ENCODE measurements at places on chromosomes 3 and 15. TPM values are rescaled to one million over a fixed set of nuclear protein-coding genes. Genes with fewer than 3 reads are reported as not detected.

GRCh38 chr3:32359766-32360492 lies 31.7 kb upstream of the CMTM7 start:
- no peak for DNase-seq

DNA sequence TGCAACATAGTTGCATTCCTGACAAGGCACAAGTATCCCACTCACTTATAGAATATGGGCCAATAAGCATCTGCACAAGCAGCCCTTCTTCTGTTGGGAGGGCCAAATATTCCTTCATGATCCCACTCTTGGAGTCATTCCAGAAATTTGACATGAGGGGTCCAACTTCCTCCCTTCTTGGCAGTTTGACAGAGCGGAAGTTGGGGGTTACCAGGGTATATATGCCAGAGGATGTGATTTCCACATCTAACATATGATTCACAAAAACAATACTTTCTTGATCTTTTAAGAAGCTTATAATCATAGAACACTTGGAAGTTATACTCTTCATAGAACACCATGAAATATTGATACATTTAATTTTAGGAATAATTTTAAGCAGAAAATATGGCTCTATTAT lies 100.9 kb upstream of the CRBN start:
- DNase-seq: no peak

GRCh38 chr3:143514874-143515273 lies 333.4 kb downstream of the SLC9A9 start:
- no peak for DNase-seq

DNA sequence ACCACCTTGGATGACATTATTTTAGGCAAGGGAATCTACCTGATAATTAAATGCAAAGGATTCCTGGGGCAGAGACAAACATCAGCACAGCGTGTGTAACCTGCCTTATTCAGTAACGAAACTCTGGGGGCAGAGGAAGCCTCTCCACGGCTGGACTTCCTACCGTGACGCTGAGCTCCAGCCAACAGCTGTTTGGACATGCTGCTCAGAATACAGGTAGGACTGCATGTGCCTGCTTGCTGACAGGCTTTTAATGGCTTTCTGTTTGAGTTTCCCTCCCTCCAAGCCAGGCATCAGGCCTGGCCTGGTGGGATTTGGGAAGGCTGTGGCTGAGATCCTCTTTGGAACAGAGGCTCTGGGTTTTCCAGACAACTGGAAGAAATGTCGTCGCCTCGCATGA lies 150.6 kb downstream of the ADAMTS17 start:
- no peak for DNase-seq

GRCh38 chr15:57285386-57285785 lies 90.9 kb upstream of the CGNL1 start:
- no peak for DNase-seq

- DNase-seq: no peak
These were observed 1.0 kb downstream of the LRRC28 start for GRCh38 chr15:99252326-99252725.

- no peak for DNase-seq
These were observed 40.4 kb upstream of the IGF2BP2 start for GRCh38 chr3:185865247-185865646.

GRCh38 chr3:6697722-6698121 lies 163.2 kb upstream of the GRM7 start:
- DNase-seq: no peak

DNA sequence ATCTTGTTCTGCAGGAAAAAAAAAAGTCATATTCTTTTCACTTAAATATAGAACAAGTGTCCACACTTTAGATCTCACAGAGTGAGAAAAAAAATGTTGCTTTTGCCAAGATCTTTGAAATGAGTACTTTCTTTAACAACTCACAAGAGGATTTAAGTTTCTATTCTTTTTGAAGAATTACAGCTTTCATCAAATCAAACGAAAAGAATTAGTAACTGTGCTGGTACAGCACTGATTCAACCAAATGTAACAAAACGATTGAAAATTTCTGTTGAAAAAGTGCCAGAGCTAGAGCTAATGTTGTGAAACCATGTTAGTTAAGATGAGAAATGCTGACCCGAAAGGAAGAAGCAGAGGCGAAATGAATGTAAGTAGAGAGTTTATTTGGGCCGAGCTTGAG lies 300.2 kb downstream of the GABRB3 start:
- DNase-seq: no peak

GRCh38 chr3:161745741-161746140 lies 249.1 kb downstream of the OTOL1 start:
- no peak for DNase-seq

- DNase-seq: peak; percentile 60
These were observed 23.7 kb downstream of the CFAP92 start for GRCh38 chr3:128969993-128970739.

GRCh38 chr3:23036728-23037127 lies 166.4 kb upstream of the UBE2E2 start:
- no peak for DNase-seq

GRCh38 chr3:15804553-15805095 lies 6.8 kb upstream of the ANKRD28 start:
- DNase-seq: no peak

DNA sequence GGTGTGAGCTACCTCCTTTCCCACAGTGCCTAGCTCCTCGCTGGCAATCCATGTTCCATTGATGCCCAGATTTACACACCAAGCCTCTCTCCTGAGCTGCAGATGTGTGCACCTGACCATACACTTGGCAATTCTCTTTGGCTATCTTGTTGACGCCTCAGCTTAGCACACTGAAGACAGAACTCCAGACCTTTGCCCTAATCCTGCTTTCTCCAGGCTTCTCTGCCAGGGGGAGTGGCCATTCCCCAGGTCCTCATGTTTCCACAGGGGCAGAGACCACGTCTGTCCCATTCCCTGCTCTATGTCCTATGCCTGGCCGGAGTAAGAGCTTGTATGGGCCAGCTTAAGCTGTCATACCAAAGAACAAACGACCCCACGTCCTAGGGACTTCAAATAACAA lies 30.2 kb upstream of the ALDH1L1 start:
- no peak for DNase-seq

DNA sequence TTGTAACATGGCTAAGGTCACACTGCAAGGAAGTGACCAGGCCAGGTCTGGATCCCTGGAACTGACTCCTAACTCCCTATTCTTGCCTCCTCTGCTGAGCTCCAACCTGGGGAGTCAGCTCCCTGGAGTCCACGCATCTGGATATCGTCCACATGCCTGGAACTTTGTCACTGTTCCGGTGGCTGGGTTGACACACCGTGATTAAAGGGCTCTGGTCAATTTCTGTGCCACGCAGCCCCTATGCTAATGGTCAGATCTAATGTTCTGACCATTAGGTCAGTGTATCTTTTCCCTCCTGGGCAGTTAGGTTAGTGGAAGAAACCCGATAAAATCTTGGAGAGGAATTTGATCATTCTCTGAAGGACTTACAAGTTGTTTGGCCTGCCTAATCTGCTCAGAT lies 1.6 kb upstream of the TPM1 start:
- no peak for DNase-seq

GRCh38 chr3:61985020-61985419 lies 388.3 kb downstream of the FEZF2 start:
- no peak for DNase-seq

- DNase-seq: no peak
These were observed 1.6 kb downstream of the GAP43 start for GRCh38 chr3:115624901-115625300.

DNA sequence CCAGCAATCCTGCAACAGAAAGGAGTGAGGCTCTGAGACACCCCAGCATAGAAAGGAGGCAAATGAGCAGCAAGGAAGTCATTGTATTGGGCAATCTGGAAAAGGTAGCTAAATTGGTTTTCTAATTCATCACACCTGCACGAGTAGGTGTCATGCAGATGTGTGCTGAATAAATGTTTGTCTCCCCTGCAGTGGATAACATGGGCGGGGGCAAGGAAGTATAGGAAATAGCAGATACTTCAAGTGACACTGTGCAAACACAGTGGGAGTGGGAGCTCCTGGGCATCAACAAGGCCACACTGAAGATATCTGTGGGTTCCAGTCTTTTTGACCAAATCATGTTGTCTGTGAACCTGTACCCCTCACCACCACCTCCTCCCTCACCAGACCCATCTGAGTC lies 14.4 kb upstream of the HTR3E start:
- no peak for DNase-seq

- DNase-seq: no peak
These were observed 115.5 kb upstream of the ARPP21 start for GRCh38 chr3:35523838-35524237.

GRCh38 chr3:185400866-185401265 lies 37.9 kb downstream of the MAP3K13 start:
- no peak for DNase-seq

Gene SH3GL3
- 0.19 TPM for total RNA-seq

Gene HCN4
- not detected for total RNA-seq

Gene UACA
- total RNA-seq: 2.0 TPM

Gene NAALADL2
- total RNA-seq: 0.58 TPM

Gene SAMMSON
- not detected for total RNA-seq

Gene STIMATE
- 34.4 TPM for total RNA-seq

Gene CLDN16
- 0.29 TPM for total RNA-seq

Gene XYLB
- total RNA-seq: 2.4 TPM

Gene CPEB1
- 0.48 TPM for total RNA-seq

Gene SNRPN
- 96.1 TPM for total RNA-seq

Gene STRC
- total RNA-seq: 1.1 TPM

Gene ZNF502
- total RNA-seq: 1.00 TPM

Gene ZCWPW2
- total RNA-seq: 0.35 TPM

Gene HMCES
- 66.6 TPM for total RNA-seq

Gene ANKRD34C
- total RNA-seq: not detected
